Left ventricle myocardium superior (tissue), 1 donor: ENCODE measurements at places on chromosomes 3 and 15.

DNA sequence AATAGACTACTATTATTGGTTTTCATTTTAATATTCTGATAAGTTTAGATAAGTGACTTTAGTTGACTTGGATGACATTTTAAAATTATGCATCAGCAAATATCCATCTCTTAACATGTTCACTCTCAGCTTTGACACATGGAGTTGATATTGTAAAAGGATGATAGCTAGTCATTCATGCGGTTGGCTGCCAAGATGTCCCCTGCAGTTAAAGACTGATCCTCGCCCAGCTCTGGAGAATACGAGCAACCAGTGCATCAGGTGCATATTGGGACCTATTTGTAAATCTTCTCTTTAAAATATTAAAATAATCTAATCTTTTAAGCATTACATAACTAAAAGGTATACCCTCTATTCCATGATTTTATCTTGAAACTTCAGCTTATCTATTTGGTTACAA is 41.9 kb downstream of the EPHB1 start:
- no peak for DNase-seq

GRCh38 chr15:84814916-84815315 is 2.2 kb upstream of the ALPK3 start:
- DNase-seq: no peak

DNA sequence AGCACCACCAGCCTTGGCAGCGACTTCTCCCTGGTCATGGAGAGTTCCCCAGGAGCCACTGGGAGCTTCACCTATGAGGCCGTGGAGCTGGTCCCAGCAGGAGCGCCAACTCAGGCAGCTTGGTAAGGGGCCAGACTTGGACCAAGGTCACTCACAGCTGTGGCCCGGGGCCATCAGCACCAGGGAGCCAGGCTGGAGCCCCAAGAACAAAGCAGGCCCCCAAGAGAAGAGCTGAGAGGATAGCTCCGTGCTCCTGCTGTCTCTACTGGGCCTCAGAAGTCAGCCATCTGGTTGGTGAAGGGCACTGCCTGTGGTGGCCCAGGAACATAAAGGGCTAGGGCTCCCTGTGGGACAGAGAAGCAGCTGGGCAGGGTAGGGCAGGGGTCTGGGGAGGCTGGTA is 14.7 kb upstream of the CPNE9 start:
- DNase-seq: no peak

GRCh38 chr3:118637846-118638245 is 396.8 kb downstream of the IGSF11 start:
- no peak for DNase-seq

DNA sequence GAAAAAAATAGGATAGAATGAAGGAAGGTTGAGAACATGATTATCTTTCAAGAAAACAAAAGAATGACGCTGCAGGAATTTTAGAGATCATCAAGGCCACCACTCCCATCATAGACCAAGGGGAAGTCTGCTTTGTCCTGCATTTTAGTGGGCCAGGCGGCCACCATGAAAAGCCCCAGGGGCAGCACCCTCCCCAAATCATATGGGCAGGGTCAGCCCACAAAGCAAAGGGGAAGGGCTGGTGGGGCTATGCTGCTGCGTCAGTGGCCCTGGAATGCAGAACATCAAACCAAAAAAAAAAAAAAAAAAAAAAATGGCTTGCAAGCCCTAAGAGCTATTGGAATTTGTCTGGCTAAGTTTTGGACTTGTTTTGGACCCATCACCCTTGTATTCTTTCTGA is 620.8 kb downstream of the ROBO2 start:
- no peak for DNase-seq

GRCh38 chr15:27133249-27133648 is 162.3 kb downstream of the GABRG3 start:
- no peak for DNase-seq

DNA sequence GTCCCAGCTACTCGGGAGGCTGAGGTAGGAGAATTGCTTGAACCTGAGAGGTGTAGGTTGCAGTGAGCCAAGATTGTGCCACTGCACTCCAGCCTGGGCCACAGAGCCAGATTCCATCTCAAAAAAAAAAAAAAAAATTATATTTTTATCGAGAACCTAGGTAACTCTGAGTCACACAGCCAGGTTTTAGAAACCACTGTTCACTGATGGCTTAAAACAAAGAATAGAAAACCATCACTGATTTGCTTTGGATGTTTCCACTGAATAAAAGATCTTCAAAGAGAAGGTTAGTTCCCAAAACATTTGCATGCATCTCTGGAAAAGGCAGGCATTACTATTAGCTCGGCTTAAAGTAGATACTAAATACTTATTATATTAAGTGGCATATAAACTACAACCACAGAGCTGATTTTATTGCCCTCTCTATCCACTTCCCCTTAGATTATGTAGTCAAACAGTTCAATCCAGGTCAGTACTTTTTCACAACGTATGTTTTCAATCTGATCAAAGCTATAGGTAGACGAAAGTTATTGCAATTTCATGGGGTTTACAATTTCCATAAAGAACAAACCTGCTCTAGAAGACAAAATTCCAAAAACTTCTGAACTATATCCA is 1.4 kb downstream of the B4GALT4 start:
- DNase-seq: no peak

- no peak for DNase-seq
Observed at GRCh38 chr3:36408146-36408545, 27.8 kb downstream of the STAC start.

DNA sequence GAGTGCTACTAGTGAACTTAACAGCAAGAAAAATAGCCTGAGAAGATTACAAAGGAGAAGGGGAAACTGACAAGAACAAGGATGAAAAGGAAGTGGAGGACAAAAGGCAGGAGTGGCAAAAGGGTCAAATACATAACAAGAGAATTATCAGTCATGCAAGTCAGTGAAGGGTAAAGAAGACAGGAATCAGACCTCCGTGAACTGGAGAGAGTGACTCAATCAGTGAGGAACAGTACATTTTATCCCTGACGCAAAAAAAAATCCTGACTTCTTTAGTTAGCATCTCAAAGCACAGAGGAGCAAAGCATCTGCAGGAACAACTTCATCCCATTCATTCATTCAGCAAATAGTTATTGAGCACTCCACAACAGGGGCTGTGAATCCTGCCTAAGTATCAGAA is 97.8 kb downstream of the SST start:
- no peak for DNase-seq

DNA sequence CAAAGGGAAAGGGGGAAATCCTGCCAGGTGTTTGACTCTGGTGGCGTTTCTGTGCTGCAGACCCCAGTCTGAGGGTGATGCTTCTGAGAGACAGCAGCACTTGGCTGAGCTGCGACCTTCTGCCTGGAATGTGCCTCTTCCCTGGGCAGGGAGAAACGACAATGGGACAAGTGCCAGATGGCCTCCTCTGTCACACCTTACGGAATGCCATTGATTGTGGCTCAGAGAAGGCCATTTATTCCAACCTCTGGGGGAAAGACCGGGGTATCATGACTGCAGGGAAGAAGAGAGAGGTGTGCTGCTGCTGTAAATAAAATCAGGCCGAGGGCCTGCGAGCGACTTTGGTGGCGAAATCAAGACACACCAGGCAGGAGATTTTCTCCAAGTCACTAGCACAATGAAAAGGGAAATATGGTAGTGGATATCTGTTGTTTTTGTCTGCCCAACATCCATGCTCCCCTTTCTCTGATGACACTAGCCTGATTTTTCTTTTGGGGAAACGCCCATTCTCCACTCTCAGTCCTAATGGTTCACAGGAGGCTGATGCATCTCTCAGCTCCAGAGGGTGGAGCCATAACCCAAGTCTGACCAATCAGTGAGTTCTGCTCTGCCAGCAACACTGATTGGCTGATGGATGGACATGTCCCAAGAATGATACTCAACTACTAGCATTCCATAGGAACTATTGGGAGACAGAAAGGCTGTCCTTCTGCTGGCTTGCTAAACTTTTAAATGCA is 336.1 kb downstream of the FOXP1 start:
- DNase-seq: peak; percentile 40

DNA sequence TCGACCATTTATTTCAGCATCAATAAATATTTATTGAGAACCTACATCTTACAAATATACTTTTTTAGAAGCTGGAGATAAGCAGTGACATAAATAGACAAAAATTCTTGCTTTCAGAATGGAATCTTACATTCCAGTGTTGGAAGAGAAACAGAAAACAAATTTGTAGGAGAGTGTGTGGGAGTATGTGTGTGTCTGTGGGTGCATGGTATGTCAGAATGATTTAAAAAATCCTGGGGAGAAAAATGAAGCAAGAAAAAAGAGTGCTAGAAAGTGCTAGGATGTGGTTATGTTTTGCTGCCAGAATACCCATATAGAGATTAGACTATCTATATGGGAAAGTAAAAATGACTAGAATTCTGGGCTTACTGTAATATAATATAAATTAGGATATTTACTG is 561.7 kb upstream of the SGO1 start:
- DNase-seq: no peak

DNA sequence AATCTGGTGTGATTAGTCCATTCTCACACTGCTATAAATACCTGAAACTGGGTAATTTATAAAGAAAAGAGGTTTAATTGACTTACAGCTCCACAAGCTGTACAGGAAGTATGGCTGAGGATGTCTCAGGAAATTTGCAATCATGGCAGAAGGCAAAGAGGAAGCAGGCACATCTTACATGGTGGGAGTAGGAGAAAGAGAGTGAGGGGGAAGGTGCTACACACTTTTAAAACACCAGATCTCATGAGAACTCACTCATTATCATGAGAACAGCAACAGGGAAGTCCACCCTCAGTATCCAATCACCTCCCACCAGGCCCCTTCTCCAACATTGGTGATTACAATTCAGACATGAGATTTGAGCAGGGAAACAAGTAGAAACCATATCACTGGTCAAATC is 24.0 kb upstream of the ACP3 start:
- no peak for DNase-seq

DNA sequence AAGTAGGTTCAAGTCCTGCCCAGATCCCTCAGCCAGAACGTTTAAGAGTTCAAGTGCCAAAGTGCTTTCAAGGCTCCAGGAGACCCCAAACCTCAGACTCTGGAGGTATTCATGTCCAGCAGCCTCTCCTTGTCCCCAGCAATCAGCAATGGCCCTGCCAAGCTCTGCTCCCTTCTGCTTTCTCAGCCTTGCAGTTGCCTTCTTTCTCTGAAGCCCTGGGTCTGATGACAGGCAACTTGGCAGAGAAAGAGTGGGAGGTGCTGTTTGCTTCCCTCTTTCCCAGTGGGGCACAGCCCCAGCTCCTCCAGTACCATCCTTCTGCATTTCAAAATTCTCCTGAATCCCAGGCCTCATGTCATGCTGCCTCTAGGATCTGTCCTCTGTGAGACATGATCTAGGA is 40.2 kb downstream of the ATP2B2 start:
- DNase-seq: no peak

DNA sequence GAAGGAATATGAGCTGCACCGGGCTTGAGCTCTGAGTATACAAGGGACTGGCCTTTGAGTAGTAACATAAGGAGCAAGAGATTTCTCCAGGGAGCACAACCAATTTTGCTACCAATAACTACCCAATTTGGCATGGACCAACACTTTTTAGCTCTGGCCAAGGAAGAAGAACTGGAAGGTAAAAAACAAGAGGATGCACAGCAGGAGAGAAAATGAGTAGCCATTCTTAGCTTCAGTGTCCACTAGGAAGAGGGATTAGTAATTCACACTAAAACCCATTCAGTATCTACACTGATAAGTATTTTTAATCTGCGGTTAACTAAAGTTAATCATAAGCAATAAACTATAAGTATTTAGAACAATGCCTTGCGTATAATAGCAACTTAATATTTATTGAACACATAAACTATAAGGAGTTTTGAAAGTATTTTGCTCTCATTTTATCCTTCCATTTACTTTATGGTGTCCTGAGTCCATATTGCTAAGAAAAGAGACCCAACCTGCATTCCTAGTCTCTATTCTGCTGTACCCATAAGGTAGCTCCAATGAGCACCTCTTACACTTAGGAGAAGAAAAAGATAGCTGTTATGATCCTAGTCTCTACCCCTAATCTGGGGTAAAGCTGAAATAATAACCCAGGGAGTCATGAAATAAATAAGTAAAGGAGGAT is 268.9 kb downstream of the IGSF11 start:
- no peak for DNase-seq

GRCh38 chr15:48592933-48593332 is 52.6 kb downstream of the FBN1 start:
- no peak for DNase-seq

- DNase-seq: no peak
Observed at GRCh38 chr3:108159865-108160264, 62.4 kb downstream of the IFT57 start.

DNA sequence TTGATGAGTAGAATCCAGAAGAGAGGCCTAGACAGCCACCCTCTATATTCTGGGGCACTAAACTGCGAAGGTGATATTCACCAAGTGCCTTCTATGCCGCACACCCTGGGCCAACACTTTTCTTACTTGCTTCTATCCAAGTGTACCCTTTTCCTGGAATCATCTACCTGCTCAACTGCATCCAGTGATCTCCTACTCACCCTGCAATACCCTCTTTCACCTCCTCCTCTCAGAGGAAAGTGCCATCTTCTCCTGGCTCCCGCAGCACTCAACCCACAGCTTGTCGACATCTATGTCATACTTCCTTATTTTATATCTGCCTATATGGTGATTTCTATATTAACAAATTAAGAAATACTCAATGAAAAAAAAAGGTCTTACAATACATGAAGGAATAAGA is 28.6 kb upstream of the LMCD1 start:
- DNase-seq: no peak

DNA sequence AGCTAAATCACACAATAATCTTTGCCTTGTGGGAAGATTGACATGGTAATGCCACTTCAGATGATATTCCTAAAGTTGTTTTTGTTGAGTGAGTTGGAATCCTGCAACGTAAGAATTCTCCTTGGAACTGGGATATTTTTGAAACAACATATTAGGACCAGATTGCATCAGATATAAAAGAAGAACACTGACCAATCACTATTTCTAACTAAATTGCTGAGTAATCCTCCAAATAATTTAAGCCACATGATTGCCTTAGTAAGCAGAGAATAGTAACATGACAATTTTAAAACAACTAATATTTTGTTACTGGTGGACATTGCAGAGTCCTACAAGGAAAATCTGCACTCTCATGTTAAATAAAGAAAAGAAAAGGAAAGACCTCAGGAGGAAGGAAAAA is 353.9 kb upstream of the LMCD1 start:
- DNase-seq: no peak

- DNase-seq: no peak
Observed at GRCh38 chr3:127764841-127765362, 57.4 kb downstream of the MGLL start.

- DNase-seq: no peak
Observed at GRCh38 chr3:163071713-163072112, 1575.1 kb downstream of the OTOL1 start.
